ENCODE measurements at places on chromosomes 4 and X.

DNA sequence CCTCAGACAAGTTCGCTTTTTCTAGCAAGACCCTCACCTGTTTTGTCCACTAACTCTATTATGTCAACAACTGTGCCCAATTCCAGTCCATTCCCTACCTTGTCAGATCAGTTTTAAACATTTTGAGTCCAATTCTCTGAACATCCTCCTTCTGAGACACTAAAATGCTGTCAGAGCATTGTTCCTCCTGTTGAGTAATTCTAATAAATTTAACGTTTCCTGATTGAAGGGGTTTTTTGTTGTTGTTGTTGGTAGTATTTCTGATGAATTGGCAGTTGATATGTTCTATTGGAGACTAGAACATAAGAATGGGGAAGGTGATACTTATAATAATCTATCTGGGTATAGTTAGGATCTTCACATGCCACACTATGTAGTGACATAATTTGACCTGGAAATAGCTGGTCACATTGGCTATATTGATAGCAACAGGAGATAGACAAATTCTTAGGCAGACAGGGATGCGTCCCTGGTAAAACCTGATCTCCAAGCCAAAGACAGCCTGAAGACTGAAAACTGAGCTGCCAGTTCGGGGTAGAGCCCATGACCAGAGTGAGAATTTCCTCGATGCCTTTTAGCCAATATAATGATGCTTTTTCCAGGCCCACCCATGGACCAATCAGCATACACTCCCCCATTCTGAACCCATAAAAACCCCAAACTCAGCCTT lies 12.4 kb upstream of the CXCL2 start:
- no peak for DNase-seq

DNA sequence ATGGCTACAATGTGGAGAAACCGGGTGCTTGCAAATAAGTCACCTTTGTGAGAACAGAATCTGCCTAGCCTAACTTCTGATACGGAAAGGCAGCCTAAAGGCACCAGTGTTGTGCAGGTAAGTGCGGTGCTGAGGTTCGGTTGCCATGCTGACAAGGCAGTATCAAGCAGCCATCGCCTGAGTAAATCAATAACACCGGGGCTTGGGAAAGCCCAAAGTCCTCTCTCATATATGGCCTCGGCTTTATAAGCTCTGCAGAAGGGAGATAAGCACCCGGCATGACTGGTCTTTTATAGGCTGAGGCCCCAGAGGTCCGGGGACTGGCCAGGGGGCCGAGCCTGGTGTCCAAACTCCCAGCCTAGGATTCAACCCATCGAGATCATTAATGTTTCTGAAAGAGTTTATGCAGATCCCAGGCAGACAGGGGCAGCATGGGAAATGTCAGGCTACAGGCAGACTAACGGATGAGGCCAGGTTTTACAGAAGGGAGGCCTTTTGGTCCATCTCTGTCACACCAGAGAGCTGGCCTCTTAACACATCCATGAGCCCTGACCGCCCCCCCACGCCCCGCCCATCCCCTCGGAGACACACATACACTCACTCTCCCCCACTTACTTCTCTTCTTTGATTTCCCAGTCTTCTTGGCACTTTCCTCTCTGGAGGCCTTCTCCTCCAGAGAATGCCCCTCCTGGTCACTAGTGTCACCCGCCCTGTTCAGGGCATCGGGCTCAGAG lies 38.5 kb downstream of the ELF4 start:
- DNase-seq = no peak

GRCh38 chr4:108589961-108590360 lies 30.4 kb upstream of the RPL34 start:
- DNase-seq = no peak

- DNase-seq = no peak
These were observed 1.7 kb downstream of the FAM120C start for GRCh38 chrX:54181202-54181953.

DNA sequence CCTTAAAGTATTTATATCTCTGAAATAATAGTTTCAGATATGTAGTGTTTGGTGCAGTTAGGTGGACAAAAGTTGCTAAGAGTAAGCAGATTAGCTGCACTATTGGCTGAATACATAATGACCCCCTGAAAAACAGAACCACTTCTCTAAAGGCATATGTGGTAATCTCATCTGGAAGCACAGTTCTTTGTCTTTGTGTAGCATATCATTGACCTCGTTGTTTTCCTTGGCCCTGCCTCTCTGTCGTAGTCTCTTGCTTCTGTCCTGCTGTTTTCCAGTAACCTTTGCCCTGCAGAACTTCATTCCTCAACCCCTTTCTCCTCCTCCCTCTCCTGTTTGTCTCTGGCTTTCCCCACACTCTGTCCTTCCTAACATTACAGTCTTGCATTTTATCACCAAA lies 41.4 kb downstream of the JADE3 start:
- peak; percentile 22 for DNase-seq

- no peak for DNase-seq
These were observed 91.7 kb downstream of the SLC10A6 start for GRCh38 chr4:86757468-86757867.

GRCh38 chrX:41666251-41666650 lies 22.5 kb upstream of the GPR34 start:
- DNase-seq = no peak

GRCh38 chrX:46310815-46311497 lies 234.3 kb downstream of the ZNF674 start:
- no peak for DNase-seq

DNA sequence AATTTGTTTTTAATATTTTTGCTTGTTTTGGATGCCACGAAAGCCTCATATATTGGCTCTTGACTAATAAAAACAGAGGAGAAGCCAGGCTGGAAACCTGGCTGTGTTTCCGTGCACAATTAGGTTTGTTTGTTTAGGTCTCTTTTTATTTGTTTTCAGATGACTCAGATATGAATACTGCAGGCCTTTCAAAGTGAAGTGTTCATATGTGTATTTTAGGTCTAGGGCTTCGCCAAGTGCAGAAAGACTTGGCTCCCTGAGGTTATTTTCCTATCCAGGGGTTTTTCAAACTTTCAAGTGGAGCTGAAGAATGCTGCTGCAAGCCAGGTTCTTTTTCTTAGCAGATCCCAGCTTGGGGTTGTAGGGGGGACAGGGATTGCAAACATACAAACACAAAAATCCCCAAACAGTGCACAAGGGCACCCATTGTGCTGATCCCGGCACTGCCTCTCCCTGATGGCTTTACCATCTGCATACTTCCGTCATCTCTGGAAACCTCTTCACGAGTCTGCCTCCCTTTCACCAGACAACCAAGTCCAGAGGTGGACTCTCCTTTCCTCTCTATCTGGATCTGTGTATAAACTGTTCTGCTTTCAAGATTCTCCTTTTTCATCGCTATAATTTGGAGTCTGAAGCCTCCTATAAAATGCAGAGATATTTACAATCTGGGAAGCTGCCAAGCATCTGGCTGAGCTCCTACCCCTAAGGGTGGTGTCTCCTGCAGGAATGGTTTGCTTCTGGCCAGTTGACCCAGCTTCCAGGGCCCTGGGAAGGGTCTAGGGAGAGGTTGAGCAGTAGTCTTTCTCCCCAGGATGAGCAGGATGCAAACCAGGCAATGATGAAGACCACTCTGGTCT lies 108.6 kb downstream of the SMIM20 start:
- no peak for DNase-seq

GRCh38 chr4:143406523-143406922 lies 69.8 kb downstream of the GAB1 start:
- no peak for DNase-seq

DNA sequence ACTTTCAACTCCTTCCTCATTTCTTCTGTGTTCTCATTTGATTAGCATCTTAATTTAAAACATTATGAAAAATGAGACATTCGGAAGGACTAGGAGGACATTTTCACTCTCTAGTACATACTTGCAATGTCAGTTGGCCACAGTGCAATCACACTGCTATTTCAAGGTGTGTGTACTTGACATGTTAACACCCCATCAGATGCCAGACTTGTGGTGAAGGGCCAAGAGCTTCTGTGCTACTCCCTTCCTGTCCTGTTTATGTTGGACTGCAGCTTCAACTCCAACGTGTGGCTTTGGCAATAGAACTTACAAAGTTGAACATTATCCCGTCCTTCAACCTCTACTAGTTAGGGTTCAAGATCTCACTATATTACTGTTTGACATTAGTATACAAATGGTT lies 221.0 kb downstream of the PALLD start:
- no peak for DNase-seq

DNA sequence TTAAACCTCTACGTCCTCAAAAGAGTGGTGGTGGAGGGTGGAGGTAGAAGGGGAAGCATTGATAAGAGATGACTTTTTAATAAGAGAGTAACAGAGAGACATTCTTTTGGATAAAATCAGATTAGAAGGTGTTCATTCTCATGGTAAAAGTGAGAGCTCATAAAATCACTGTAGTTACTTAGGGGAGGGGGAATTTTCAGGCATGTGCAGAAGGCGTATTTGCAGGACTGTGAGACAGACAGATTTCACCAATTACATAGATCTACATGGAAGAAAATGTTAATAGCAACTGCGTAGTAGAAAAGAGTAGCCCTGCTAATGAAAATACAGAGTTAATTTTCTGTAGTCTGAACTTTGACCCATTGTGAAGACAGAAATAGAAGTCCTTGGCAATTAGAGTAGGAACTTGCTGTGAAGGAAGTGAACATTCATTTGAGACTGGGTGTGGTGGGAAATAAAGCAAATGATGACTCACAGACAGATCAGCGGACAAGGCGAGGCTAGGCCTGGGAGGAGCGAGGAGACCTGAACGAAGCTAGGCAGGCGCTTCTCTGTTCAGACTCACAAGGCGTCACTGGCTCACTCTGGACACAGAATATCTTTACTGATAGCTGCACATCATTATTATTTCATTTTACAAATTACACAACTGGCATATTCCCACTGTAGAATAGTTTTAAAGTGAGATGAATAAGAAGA lies 57.2 kb upstream of the FAM9C start:
- no peak for DNase-seq

GRCh38 chr4:1043651-1044468 lies 32.4 kb downstream of the FGFRL1 start:
- DNase-seq = no peak

- no peak for DNase-seq
These were observed 1.3 kb downstream of the TACC3 start for GRCh38 chr4:1722551-1723118.

DNA sequence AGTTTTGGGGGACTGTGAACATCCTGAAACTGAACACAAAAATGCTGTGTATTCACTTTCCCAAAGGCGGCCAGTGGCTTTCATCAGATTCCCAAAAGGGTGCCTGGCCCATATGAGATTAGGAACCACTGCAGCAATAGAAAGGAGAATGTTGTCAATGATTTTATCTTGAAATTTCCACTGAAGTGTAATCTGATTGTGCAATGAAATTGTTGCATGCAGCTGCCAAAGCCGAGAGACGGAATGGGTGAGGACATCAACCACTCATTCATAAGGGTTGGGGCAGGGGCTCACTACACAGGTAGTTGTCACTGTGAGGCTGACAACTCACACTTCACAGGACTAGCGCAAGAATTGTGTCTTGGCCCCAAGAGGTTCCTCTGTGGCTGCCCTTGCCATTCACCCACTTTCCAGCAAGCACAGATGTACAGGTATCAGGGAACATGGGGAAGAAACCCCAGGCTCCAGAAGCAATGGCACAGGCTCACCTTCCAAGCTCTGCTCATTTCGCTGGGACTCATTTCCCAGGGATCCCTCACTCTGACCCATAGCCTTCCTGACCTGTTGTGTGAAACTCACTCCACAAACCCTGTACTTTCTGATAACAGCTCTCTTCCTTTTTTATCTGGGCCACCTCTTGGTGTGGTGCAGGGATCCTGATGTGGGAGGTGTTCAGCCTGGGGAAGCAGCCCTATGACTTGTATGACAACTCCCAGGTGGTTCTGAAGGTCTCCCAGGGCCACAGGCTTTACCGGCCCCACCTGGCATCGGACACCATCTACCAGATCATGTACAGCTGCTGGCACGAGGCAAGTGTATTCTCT lies 48.8 kb downstream of the BMX start:
- DNase-seq = no peak

DNA sequence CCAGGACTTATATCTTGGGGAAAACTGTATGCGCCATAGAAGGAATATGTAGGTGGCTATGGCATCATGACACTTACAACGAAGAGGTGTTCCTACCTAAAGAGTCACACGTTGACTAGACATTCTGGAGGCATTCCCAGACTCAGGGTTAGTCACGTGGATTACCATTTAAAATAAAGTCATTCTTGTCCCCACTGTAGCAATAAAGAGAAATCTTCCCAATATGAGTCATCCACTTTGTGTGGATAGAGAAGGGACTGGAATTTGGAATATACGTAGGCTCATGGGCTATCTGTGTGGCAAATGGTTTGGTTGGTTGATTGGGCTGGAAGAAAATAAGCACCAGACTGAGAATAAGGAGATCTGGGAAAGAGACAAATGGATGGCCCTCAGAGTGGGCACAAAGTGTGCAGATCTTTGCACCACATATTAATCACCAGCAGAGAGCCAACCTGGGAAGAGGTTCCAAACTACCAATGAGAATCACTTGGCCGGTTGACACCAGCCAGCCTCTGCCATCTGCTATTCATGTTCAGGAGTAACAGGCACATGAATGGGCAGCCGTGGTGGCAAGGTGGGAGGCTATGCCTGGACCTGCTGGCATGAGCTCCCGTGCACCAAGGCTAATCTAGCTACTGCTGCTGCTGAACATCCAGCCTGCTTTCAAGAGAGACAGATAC lies 41.0 kb downstream of the MTNR1A start:
- DNase-seq = no peak

GRCh38 chrX:38940547-38940946 lies 139.3 kb downstream of the MID1IP1 start:
- DNase-seq = no peak

- no peak for DNase-seq
These were observed 232.1 kb downstream of the DCLK2 start for GRCh38 chr4:150310159-150310895.

- DNase-seq = no peak
These were observed 7.7 kb downstream of the COL4A5 start for GRCh38 chrX:108447303-108447702.

GRCh38 chr4:16516796-16517439 lies 290.6 kb upstream of the TAPT1 start:
- DNase-seq = no peak

- no peak for DNase-seq
These were observed 126.9 kb downstream of the MAML3 start for GRCh38 chr4:140027101-140027500.

DNA sequence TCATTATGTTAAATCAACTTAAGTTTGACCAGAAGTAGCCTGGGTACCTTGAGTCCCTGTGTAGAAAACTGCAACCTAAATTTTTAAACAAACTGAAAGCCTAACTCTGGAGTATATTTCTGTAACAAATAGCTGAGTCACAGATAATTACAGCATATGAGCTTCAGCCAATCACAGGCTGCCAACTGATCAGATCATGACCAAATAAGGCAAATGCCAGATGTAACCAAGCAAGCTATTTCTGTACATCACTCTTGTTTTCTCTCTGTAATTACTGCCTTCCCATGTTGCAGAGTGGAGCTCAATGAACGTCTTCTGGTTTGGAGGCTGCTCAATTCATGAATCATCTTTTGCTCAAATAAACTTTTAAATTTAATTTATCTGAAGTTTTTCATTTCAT lies 980.9 kb upstream of the DIAPH2 start:
- DNase-seq = no peak

- DNase-seq = peak; percentile 24
These were observed 179.9 kb downstream of the KCNIP4 start for GRCh38 chr4:21768349-21769310.

GRCh38 chr4:150543042-150543441 lies 38.9 kb upstream of the MAB21L2 start:
- no peak for DNase-seq

GRCh38 chr4:56102601-56103000 lies 153.9 kb downstream of the CEP135 start:
- DNase-seq = no peak

Data from GM06990 (cell line).